ENCODE measurements at places on chromosomes 13 and 19. TPM values are rescaled to one million over a fixed set of nuclear protein-coding genes. Genes with fewer than 3 reads are reported as not detected.

VAV1 gene
- 121 TPM for total RNA-seq

DACT3 gene
- total RNA-seq, result 25.9 TPM

DNA sequence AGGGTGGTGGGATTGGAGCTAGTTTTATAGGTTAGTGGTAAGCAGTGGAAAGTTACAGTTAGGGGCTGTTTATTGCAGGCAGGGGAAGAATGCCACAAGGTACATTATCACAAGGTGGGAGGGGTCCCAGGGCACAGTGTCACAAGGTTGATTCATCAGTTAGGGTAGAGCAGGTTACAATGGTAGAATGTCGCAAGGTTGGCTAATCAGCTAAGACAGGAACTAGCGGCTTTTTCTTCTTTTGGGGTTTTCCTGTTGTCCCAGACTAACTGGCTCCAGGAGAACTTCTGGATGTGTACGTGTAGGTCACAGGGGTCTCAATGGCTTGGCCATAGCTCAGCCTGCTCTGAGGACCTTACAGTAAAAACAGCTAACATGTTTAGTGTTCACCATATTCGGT is 1221.1 kb downstream of the SLITRK1 start:
- DNase-seq, result no peak

GRCh38 chr19:51027126-51027806 is 850 bp upstream of the KLK11 start:
- no peak for DNase-seq

- no peak for DNase-seq
Observed at GRCh38 chr13:98192008-98192407, 14.9 kb upstream of the RNF113B start.

GRCh38 chr13:30148171-30148754 is 159.1 kb downstream of the KATNAL1 start:
- no peak for DNase-seq

Data from activated naive CD4-positive, alpha-beta T cell treated with anti-CD3 and anti-CD28 coated beads, Interleukin-2, amount 50 U/mL, for 72 hours (primary cell).